Stimulated activated CD4-positive, alpha-beta T cell treated with anti-CD3 and anti-CD28 coated beads, Interleukin-1b, Interleukin-23, amount 100 ng/mL, for 1 hour (primary cell): ENCODE measurements at places on chromosomes 13 and 19.

DNA sequence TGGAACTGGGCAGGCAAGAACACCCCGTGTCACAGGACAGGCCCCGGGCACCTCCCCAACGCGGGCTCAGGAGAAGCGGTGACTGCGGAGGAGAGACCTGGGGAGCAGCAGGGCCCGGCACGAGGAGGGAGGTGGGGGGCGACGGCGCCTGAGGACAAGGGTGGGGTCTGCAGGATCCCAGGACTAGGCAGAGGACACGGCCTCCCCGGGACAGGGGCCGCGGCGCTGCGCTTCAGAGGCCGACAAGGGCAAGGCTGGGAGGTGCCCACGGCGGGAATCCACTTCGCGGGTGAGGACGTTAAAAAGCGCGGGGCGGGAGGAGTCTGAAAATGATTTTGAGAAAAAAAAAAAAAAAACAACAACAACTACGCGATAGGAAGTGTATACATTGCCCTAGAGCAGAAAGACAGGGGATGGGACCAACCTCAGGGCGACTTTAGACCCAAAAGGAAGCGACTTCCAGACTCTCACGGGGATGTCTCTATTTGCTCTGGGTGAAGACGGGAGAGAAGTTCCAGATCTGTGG, 44.9 kb downstream of the ZNF611 start:
- no peak for DNase-seq

GRCh38 chr13:106551751-106552150, 16.2 kb downstream of the ARGLU1 start:
- no peak for DNase-seq

DNA sequence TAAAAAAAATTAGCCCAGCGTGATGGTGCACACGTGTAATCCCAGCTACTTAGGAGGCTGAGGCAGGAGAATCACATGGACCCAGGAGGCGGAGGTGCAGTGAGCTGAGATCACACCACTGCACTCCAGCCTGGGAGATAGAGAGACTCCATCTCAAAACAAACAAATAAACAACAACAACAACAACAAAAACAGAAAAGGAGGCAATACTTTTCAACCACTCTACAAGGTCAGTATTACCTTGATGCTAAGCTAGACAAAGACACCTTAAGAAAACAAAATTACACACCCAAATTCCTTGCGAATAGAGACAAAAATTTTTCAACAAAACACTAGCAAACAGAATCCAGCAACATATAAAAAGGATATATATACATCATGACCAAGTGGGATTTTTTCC, 39.7 kb downstream of the PEPD start:
- no peak for DNase-seq

DNA sequence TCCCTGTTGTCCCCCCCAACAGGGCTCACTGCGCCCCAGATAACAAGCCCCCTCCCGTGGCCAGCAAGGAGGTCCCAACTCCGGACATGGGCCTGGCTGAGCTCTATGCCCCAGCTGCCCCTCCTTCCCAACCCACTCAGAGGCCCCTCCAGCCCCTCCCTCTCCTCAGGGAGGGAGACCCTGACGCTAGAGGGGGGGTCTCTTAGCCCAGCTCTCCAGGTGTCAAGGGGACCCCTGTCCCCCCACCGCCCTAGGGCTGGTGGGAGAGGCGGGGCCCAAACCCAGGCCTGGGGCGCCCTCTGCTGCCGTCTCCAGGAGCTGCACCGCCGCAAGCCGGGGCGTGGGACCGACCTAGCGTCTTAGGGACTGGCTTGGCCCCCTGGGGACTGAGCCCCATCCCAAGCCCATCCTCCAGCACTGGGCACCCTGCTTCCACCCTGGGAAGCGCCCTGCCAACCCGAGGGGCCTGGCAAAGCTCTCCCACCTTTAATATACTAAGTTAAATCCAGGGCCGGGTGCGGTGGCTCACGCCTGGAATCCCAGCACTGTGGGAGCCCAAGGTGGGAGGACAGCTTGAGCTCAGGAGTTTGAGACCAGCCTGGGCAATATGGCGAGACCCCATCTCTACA, 1.4 kb downstream of the GRIN3B start:
- peak; percentile 61 for DNase-seq

DNA sequence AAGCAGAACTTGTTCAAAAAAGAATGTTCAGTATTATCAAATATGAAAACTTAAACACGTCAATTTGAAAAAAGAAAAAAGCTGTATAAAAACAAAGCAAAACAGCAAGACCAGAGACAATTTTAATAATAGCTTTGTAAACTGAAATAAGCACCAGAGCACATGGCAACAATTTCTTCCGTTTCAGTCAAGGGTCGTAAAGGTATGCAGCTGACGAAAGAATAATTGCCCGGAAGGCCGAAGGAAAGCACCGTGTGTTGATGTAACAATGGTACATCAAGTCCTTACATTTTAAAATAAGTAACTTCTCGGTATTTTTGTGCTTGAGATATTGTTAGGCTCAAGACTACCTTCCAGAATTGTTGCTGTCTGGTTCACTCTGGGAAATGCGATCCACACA, 1.7 kb downstream of the PROSER1 start:
- DNase-seq = no peak

DNA sequence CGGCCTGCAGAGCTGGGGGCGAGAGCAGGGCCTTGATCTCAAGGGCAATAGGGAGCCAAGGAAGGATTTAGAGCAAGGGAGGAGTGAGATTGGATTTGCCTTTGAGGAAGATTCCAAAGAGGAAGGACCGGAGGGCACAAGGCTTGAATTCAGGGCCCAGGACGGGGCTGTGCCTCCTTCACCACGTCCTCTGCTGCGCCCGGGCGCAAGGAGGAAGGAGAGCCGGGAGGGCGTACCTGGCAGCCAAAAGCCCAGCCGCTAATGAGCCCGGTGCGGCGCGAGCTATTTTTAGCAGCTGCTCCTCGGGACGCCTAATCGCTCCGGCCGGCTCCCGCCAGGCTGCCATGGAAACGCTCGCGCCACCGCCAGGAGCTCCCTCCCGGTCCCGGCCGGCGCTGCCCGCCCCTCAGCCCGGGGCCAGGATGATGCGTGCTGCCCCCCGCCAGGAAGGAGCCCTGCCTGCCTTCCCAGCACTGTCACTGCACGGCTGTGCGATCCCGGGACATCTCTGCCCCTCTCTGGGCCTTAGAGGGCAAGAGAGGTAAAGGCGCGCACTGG, 31.3 kb downstream of the TINCR start:
- DNase-seq = no peak

DNA sequence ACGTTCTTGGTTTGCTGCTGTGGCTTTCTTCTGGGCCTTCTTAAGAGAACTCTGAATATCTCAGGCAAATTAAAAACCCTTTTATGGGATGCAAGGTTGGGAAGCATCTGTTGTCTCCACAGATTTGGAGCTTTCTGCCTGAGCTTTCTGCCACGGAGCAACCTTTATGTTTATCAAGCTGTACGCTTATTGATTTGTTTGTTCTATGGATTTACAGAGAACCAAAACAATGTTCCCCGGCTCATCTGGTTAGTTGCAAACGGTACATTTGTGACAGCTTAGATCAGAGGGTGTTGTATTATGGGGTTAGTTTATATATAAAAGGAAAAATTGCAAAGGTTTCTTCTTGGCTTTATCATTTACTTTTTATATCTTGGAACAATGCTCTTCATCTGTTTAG, 479.6 kb downstream of the DIAPH3 start:
- no peak for DNase-seq

GRCh38 chr19:35225951-35226350, 2.6 kb downstream of the FAM187B start:
- DNase-seq = no peak

- DNase-seq = no peak
Observed at GRCh38 chr13:44930963-44931623, 58.2 kb downstream of the NUFIP1 start.
